ENCODE measurements at places on chromosomes 1 and 21.

DNA sequence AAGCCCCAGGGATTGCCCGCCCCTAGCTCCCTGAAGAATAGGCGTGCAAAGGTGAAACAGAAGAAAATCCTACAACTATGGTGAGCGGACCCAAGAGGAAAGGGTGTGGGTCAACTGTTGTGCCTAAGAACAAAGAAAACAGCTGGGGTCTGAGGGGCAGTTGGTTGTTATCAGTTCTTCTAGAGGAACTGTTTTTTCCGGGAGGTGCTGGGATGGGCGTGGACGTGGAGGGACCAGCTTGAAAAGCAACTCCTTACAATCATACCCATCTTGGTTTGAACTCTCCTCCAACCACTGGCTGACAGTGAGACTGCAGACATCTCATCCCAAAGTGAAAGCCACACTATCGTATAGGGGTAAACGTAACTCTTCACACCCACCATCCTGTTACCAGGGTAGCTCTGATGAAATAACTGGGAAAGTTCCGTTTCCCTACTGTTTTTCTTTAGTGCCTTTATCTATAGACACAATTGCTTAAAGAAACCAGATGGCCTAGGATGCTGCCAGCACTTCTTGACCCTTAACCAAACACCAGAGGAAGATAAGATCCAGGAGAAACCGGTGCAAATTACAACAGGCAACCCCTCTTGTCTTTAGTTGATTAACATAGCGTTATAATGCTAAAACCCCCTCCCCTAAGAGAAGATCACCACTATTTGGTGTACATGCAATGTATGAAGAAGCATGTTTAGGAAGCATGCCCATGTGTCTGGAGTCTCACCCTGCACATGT lies 25.6 kb upstream of the FAM89A start:
- no peak for DNase-seq

GRCh38 chr1:151472856-151473731 lies 13.8 kb upstream of the POGZ start:
- DNase-seq: no peak

DNA sequence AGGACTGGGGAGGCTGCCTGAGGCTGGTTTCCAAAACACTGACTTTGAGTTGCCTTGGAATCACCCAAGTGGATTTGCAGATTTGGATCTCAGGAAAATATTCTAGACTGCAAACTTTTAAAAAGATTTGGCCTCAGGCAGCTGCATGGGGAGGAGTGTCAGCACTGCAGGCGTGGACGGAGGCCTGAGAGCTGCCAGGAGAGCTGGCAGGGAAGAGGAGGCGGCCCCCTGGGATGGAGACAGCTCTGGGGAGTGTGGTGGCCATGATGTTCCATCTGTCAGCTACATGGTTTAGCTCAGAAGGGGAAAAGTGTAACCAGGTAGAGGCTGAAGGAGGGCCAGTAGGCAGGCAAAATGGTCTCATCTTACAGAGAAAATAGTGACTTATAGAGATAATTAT lies 72.1 kb downstream of the VPS26C start:
- no peak for DNase-seq

DNA sequence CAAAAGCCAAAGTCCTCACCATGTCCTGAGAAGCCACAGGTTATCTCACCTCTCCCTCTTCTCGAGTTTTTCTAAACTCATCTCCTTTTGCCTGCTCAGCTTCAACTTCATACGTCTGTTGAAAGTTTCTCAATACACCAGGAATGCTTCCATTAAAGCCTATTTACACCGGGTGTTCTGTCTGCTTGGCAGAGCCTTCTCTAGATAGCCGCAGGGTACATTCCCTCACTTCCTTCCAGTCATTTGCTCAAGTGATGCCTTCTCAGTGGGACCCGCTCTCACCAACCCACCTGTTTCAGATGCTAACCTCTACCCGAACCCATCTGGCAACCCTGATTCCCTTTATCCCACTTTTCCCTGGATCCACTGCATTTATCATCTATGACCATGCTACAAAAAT lies 257.0 kb upstream of the ADGRL2 start:
- no peak for DNase-seq

- no peak for DNase-seq
Measured at GRCh38 chr1:153941826-153942725, 4.4 kb downstream of the DENND4B start.

DNA sequence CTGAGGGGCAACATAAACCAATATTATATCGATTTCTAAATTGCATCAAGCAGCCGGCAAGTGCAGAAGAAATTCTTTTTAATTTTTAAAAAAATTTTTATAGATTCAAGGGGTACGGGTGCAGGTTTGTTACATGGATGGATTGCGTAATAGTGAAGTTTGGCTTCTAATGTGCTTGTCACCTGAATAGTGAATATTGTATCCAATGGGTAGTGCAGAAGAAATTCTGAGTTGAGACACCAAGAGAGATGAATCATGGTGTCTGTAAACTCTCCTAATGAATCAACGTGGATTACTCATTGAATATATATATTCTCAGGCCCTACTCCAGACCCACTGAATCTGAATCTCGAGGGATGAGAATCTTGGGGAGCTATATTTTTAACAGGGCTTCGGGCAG lies 253.7 kb upstream of the FOXD3 start:
- DNase-seq: peak; percentile 5

DNA sequence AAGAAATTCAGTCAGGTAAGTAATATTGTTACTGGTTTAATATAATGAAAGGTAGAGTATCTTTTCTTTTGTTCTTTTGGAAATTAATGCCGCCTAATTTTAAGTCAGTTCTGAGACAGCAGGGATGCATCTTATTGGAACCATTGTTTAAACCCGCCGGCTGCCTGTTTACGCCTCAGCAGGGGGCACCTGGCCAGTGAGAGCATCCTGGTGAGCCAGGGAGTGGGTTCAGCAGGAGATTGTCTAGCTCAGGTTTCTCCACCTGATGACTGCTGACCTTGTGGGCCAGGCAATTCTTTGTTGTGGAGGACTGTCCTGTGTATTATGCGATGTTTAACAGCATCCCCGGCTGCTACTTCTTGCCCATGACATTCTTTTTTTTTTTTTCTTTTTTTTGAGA lies 30.2 kb downstream of the CHAF1B start:
- no peak for DNase-seq

- DNase-seq: peak; percentile 82
Measured at GRCh38 chr1:8412183-8412831, 94.4 kb downstream of the SLC45A1 start.

GRCh38 chr1:76260279-76260678 lies 185.7 kb downstream of the ST6GALNAC3 start:
- no peak for DNase-seq

- no peak for DNase-seq
Measured at GRCh38 chr1:246106342-246106763, 400.7 kb downstream of the SMYD3 start.

DNA sequence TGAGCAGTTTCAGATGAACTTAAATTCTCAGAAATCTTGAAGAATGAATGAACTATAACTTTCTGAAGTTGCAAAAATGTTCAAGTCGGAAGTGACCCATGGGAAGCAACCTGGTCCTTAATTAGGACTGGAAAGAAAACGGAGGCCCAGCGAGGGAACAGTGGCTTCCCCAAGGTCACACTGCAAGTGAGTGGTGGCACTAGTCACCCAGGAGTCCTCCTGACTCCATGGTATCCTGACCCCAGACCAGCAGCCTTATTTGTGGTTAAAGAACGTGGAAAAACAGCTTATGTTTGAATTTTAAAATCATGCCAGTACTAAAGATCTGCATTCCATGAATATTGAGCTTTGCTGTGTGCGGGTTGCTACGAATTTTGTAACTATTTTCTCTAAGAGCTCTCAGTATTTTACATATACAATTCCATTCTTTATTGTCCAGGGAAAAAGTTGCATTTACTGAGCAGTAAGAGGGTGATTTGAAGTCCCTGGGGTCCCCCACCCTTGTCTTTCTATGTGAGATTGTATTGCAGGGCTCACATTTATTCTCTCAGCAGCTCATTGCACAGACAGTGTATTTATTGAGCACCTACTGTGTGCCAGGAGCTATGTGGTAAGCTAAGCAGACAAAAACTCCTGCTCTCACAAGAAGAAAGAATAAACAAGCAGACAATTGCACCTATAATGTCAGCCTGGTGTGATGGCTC lies 61.6 kb upstream of the ATP5PO start:
- DNase-seq: no peak

DNA sequence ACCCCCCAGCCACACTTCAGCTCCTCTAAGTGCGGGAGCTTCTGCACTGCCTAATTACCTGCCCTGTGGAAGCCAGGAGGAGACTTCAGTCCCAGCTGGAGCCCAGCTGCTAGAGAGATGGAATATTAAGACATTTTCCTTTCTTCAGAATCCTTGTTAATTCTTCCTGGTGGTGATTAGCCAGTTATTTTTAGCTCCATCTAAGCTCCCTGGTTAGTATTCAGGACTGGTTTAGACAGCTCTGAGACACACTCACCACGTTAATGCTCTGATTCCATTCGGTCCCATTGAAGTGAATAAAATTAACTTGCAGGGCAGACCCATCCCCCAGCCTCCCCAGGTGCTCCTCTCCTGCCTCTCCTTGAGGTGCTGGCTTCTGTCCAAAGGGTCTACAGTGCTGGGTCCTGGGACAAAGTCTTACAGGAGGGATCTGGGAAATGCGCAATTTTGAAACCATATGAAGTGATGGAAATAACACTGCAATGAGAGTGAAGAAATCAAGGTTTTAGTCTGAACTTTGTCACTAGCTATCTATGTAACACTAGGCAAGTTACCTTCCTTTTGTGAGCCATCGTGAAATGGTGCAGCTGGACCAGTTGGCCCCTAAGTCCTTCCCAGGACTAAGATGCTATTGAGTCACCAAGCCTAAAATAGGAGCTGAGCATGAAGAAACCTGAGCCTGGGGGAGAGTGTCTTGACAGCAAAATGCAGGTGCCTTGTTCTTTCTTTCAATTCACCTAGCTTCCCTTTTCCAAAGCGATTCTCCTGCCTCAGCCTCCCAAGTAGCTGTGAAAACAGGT lies 117.4 kb upstream of the ATP1A1 start:
- no peak for DNase-seq

DNA sequence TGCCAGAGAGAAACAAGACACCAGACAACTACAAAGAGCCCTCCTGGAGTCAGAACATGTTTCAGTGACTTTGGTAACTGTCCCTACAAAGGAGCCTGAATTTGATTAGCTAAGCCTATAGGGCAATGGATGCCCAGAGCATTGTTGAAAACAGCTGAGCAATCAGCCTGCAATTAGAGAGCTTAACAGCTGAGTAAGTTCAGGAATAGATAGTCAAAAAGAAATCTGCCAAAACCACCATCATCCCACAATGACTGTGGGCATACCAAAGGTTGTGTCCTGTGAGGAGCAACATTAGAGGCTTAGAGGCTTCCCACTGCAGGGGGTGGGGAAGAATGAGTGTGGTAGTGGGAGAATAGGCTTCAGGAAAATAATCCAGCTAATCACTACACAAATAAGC lies 32.1 kb downstream of the SH3BP5L start:
- no peak for DNase-seq

DNA sequence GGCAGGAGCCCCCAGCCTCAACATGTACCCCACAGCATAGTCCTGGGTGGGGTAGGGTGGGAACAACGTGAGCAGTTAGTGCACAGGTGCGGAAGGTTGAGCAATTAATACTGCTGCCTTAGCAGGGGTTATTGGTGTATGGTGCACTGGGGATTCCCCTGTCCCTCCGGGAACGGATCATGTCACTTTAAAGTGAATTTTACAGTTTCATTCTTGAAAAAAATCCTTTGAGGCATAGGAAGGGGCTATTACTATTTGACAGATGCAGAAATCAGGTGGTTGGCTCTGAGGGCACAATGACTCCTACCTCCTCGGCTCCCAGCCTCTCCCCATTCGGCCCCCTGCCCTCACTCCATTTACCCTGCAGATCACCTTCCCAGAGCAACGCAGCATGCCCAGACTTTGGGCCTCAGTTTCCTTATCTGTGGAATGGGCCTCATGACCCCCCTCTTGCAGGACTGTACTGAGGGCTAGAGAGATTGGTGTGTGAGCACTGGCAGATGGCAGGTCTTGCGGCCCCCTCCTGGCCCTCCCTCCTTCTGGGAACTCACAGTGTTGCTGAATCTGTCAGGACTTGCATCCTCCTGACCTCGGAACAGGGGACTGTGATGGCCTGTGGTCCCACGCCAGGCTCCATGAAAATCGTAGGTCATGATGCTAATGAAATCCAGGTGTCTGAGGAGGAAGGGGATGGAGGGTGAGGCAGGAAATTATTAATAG lies 5.1 kb upstream of the MYBPH start:
- no peak for DNase-seq

DNA sequence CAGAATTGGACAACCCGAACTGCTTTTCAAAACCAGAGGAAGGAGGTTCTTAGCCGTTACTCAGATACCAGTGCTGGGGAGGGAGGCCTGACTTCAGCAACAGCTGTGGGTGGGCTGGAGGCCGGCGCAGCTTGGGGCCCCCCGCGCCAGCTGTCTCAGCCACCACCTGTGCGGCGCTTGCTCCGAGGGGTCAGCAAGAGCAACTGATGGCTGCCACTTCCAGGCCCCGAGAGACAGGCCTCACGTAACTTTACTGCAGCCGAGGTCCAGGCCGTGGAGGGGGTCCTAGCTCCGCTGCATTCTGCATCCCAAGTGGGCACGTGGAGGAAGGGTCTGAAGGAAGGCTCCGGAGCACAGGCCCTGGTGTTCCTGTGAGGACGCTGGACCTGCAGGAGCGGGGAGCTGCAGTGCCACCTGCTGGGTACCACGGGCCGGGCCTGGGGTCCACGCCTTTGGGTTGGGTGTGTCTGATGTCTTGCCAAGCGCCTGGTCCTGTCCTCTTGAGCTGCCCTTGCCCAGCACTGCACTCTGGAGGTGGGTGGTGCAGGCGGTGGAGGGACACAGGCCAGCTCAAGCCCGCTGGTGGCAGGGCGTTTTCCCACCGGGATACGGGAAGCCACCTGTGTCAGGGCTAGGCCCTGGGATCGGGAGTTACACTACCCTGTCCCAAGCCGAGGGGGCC lies 9.8 kb downstream of the THAP3 start:
- no peak for DNase-seq

GRCh38 chr1:56838759-56839158 lies 15.8 kb upstream of the C8A start:
- DNase-seq: no peak

DNA sequence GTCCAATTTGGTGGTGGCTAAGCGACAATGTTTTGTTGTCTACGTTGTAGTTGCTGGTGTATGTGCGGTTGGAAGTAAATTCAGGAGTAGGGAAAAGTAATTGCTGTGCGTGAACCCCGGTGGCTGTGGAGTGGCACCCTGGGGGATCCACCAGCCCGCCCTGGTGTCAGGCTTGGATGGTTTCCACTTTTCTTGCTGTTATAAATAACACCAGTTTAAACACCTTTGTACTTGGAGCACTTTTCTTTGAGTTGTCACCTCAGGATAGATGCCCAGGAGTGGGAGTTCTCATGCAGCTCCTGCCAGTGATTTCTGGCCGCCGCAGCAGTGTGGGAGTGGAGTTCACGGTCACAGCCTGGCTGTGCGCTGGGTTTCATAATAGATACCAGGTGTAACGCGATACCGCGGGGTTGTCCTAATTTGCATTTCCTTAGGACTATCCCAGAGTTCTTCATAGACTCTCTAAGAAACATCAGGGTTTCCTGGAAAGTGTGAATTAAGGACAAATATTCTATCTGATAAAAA lies 12.8 kb upstream of the TMEM200B start:
- no peak for DNase-seq

- no peak for DNase-seq
Measured at GRCh38 chr1:114236517-114236916, 82.8 kb upstream of the SYT6 start.

GRCh38 chr1:42189931-42190853 lies 25.6 kb upstream of the GUCA2A start:
- no peak for DNase-seq

Measured in epithelial cell of prostate (primary cell).